ENCODE measurements at places on chromosomes 11 and 22.

- peak; percentile 48 for DNase-seq
Measured at GRCh38 chr11:9574622-9575259, 1.3 kb downstream of the WEE1 start.

GRCh38 chr22:31790240-31790639, 36.4 kb downstream of the DEPDC5 start:
- no peak for DNase-seq

- DNase-seq: peak; percentile 46
Measured at GRCh38 chr22:50011447-50012210, 936 bp downstream of the IL17REL start.

DNA sequence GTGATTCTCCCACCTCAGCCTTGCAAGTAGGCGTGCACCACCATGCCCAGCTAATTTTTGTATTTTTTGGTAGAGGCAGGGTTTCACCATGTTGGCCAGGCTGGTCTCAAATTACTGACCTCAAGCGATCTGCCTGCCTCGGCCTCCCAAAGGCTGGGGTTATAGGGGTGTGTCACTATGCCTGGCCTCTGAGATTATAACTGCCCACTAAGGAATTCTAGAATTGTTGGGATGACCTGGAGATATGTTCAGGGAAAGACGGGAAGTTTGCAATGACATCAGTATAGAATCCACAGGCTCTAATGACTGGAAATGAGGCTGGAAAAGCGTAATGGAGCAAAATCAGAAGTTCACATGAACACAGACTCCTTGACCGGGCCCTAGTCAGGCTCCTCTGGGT, 62.2 kb downstream of the CLMP start:
- no peak for DNase-seq

- DNase-seq: peak; percentile 57
Measured at GRCh38 chr11:129374993-129375750, 476 bp upstream of the BARX2 start.

DNA sequence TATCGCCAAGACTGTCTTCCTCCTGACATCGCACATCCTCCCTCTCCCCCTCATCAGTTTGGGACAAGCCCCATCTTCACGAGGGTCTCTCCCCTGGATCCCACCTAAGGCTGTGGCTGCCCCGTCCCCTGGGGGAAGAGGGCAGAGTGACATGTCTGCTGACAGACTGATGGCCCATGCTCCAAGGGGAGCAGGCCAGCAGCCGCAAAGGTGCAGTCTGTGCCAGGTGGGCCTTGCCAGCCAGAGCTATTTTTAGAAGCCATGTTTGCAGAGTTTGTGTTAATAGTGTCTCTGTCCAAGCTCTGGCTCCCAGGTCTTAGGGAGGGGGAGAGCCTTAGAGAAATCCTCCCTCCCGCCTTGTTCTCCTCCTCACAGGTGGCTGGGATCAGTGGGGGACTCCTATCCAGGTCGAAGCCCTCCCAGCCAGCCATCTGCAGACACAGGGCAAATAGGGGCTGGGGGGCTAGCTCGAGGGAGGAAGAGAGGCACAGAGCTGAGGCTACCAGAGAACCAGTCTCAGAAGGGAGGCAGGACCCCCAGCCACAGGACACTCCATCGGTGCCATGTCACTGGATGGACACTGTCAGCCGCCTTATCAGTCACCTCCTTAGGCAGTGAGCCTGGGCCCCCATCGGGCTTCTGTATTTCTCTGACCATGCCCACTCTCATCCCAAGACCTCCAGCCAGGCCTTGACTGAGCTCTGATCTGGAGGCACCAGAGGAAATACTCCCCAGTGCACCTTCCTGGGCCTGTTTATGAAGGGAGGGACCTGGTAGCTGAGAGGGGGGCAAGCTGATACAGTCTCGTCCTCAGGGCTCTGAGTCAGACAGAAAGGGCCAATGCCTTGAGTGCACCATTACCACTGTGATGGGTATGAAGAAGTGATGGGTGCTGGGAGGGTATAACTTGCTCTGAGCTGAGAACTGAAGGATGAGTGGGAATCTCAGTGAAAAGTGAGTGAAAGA, 49.3 kb downstream of the CHRDL2 start:
- DNase-seq: no peak

- no peak for DNase-seq
Measured at GRCh38 chr11:112753706-112754105, 207.5 kb upstream of the NCAM1 start.

DNA sequence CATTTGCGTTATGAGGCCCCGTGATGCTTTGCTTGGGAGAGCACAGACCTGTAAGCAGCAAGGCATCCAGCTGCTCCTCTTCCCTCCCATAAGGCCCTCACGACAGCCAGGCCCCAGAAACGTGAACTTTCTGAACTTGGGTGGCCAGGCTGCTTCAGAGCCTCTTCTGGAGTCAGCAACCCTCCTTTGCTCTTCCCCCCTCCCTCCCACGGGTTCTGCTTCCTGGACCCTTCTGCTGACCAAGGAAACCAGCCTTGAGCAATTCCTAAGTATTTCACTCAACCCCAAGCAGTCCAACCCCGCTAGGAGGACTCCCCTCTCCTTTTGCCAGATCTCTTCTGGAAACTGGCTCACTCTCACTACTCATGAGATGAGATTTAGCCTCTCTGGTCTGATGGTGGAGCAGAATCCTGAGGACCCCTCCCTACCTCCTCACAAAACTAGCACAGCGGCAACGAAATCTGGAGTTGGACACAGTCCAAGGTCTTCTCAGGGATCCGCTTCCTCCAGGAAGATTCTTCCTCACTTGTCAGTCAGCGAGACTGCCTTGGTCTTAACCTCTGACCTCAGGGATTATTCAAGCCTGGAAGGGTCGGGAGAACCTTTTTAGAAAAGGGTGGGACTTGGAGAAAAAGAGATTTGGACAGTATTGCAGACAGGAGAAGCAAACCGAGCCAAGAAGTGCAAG, 86.2 kb downstream of the UBASH3B start:
- DNase-seq: no peak

DNA sequence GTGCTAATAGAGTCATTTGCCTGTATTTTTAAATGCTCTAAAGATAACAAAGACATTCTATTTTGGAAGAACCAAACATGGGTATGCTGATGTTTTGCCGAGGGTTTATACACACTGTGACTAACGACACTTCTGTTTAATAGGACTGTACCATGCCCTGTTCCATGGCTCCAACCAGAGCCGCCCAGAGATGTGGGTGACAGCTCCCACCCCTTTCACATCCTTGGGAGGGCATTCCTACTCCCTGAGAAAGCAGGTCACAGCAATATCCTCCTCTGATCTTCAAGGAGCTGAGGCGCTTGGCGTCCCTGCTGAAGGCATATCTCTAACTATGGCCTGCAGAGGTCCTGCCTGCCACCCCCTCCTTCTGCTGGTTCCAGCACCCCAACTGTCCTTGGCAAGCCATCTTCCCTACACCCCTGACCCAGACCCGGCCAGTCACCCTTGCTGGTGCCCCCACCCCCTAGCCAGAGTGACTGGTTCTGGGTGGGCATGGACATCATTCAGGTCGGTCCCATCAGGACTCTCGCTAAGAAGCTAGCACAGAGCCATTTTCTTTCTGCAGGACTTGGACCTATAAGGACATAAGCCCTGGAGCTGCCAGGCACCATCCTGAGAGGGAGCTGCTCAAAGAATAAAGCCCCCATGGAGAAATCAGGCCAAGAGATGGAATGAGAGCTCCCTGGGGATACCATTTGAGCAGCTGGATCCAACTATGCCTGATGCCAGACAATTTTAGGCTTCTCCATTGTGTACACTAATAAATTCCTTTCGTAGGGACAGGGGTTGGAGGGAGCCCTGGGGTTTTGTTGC, 381.3 kb downstream of the CTTN start:
- no peak for DNase-seq

- no peak for DNase-seq
Measured at GRCh38 chr22:39133871-39134270, 18.6 kb downstream of the CBX7 start.

DNA sequence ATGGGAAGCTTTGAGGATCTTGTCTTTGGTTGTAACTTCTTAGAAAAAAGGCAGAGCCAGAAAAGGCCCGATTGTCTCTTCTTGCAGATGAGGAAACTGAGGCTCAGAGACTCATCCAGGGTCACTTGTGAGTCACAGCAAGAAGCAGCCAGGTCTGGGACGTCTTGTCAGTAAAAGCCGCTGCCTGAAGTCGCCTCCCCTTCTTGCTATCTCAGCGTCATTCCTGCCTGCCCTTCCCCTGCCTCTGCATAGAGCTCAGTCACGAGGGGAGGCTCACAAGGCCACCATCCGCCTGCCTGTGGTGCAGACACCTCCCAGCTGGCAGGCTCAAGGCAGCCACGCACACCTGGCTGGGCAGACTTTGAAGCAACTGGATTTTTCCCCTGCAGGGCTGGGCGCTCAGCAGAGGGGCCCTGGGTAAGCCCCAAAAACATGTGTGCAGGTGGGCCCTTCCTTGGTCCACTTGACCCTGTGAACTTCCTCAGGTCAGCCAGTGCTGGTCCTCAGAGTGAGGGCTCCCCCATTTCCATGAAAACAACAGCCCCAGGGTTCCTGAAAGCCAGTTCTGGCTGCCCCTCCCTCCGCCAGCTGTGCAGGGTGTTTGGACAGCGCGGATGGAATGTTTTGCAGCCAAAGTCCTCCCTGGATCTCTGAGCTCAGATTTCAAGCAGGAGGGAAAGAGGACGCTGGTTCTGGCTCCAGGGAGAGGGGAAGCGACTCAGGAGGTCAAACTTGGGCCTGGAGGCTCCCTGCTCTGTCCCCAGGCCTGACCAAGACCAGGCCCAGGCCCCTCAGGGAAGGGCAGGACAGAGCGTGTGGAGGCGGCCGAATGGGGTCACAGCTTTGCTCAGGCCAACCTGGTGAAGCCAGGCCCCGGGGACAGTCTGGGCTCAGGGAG, 6.0 kb upstream of the RAB3IL1 start:
- DNase-seq: peak; percentile 36

- DNase-seq: no peak
Measured at GRCh38 chr11:27699926-27700350, 317 bp downstream of the BDNF start.

DNA sequence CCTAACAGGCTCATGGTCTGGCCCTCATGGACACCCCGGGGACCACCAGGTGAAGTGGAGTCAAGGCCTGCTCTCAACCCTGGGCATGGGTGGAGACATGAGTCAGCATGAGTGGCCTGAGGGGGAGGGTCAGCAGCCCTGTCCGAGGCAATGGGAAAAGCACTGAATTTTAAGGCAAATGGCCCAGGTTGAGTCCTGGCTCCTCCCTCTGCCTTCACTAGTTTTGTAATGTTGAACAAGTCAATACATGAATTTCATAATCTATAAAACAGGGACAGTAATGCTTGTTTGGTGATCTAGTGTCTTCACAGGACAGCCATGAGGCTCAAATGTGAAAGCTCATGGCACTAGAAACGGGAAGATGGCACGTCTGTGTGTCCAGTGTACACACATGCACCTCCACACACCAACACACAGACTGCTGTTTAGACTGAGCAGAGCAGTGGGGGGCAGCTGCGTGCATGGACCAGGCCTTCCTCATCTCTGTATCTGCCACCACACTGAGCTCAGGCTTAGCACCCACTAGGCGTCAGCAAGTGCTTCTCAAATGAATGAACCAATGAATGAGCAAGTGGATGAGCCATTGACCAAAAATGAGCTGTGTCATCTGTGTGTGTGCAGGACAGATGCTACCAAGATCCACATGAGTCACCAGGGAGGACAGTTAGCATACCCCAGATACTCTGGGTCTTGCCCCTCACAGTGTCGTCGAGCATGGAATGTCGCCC, 63.4 kb downstream of the NRXN2 start:
- DNase-seq: no peak

GRCh38 chr11:16040151-16040550, 316.2 kb downstream of the SOX6 start:
- no peak for DNase-seq

DNA sequence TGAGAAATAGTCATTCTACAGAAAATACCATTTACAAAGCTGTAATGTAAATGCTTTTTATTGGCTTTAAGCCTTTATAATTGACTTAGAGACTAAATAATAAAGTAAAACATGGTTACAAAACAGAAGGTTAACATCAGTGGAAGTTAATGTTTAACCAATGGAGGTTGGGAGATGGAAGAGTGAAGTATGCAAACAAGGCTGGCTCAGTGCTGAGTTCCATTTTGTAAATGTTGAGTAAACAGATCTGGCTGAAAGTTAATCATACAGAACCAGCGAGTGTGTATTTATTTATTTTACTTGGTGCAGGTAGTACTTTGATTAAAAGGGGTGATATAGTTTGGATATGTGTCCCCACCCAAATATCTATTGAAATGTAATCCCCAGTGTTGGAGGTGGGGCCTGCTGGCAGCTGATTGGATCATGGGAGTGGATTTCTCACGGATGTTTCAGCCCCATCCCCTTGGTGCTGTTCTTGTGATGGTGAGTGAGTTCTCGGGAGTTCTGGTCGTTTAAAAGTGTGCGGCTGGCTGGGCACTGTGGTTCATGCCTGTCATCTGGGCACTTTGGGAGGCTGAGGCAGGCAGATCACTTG, 827.4 kb downstream of the OPCML start:
- DNase-seq: no peak

DNA sequence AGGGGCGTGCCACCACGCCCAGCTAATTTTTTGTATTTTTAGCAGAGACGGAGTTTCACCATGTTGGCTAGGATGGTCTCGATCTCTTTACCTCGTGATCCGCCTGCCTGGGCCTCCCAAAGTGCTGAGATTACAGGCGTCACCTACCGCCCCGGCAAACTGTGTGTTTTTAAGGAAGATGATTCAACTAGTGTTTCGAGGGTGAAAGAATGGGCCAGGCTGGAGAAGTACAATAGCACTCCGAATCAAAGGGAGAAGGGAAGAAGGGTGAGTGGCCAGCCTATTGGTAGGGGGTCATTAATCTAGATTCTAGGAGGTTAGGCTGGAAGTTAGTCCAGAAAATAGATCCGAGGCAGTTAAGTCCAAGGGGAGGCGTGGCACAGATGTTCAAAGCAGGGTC, 2.9 kb upstream of the CECR2 start:
- no peak for DNase-seq

DNA sequence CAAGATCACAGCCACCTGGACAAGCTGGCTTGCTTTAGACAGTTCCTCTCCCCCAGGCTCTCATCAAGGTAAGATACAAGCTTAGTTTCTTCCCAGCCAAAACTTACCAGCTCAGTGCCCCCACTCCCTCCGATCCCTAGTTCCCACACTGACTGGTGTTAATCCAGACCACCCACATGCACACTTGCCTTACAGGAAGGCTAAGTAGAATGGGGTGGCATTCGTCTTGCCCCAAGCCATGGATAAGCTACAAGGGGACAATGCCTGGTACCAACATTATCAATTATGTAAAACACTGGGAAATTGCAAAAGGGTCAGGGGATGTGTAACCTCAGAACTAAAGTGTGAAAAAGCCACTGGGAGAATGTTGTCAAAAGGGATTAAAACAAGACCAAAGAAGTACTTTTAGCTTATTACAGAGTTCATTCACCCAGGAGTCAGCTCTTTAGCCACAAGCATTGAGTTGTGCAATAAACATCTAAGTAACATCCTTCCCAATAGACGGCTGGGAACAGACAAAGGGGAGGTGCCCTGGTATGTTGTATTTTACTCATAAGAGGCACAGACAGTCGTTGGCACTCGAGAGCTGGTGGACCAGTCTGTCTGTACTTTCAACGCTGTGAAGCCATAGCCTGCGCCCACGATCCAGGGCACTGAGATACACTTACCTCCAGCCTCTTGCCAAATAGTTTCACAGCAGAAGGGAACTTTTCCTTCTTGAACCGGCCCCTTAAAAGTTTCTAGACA, 1.1 kb downstream of the DHCR7 start:
- no peak for DNase-seq

Measured in D341Med (cell line).